ENCODE measurements at places on chromosomes 16 and 17. TPM values are rescaled to one million over a fixed set of nuclear protein-coding genes. Genes with fewer than 3 reads are reported as not detected.

The BAHCC1 gene
- total RNA-seq: 77.4 TPM

The ZP2 gene
- total RNA-seq: 0.09 TPM

The CACNA1H gene
- total RNA-seq: 133 TPM

The DPEP2 gene
- total RNA-seq: 3.4 TPM

The BCO1 gene
- total RNA-seq: 6.6 TPM

The SLC13A2 gene
- total RNA-seq: 55.0 TPM

DNA sequence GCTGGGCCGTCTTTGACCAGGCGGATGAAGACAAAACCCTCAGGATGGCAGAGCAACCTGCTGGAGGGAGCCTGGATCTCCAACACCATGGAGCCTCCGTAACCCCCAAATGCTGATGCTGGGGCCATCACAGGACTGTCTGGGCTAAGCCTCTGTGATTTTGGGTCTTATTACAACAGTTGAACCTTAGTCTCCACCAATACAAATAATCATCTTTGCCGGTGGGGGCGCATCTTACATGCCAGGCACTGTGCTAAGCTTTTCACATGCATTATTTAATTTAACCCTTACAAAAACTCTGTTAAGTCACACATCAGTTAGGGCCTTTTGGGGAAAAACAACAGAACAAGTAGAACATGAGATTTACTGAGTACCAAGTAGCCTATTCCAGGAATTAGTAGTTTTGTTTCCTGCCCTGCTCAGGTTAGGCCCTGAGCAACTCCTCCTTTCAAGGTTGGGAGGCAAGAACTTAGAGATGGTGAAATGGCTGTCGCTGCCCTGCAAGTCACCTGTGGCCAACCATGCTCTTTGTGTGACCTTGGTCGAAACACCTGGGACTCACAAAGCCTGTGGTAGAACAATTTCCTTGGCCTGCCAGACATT lies 8.9 kb upstream of the ITGAM start:
- no peak for DNase-seq

GRCh38 chr17:11251561-11252107 lies 10.6 kb downstream of the SHISA6 start:
- no peak for DNase-seq

DNA sequence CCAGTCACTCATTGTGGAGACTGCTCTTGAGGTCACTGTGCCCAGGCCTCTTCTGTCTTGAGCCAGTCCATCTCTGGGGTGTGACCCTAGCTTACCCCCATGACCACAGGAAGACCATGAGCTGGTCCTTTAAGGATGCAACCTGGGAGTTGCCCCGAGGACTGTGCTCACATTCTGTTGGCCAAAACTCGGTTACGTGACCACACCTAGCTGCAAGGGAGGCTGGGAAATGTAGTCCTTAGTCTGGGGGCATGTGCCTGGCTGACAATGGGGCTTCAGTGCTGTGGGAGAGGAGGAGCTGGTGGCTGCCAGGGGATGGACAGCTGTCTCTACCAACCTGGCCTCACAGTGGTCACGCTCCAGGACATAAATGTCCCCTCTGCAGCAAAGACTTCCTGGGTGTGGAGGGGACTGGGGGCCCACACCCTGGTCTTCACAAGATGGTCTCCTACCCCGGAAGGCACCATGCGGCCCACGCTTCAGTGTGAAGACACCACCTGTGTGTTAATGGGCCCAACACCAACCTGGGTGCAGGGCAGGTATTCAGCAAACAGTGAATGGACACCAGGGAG lies 55.4 kb downstream of the JPH3 start:
- no peak for DNase-seq

DNA sequence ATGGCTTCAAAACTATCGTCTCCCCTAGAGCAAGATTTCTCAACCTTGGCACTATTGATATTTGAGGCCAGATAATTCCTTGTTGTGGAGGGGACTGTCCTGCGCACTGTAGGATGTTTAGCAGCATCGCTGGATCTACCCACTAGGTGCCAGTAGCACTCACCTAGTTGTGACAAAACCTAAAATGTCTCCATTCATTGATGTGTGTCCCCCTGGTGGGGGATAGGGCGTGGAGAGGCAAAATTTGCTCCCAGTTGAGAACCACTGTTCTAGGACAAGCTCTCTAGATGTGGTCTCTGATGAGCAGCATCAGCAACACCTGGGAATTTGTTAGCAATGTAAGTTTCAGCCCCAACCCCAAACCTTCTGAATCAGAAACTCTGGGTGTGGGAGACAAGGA lies 259.0 kb downstream of the XYLT1 start:
- no peak for DNase-seq

GRCh38 chr17:53527473-53527872 lies 295.3 kb upstream of the KIF2B start:
- DNase-seq: no peak

- no peak for DNase-seq
Observed at GRCh38 chr16:63527404-63527803, 1491.2 kb upstream of the CDH8 start.

GRCh38 chr17:36869441-36869840 lies 67.8 kb upstream of the LHX1 start:
- DNase-seq: no peak

GRCh38 chr16:86016201-86016965 lies 117.4 kb downstream of the IRF8 start:
- DNase-seq: peak; percentile 36

- DNase-seq: no peak
Observed at GRCh38 chr17:36214918-36215317, 4.1 kb downstream of the CCL4L2 start.

DNA sequence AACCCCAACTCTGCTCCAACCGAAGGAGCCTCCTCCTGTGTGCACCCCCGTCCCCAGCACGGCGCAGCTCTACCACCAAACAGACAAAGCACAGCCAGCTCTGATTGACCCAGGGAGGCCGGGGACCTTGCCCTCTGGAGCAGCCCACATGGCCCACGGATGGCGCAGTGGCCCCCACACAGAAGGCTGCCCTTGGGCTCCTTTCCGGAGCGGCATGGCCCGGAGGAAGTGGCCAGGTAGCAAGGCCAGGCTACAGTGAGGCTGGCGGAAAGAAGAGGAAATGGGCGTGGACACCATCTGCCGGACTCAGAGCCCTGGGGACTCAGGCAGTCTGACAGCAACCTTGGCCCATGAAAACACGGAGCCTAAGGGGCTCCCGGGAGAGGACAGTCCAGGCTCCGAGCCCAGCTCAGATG lies 19.9 kb upstream of the ZC3H18 start:
- DNase-seq: no peak

- DNase-seq: no peak
Observed at GRCh38 chr16:68257906-68258800, 6.2 kb upstream of the SLC7A6 start.

DNA sequence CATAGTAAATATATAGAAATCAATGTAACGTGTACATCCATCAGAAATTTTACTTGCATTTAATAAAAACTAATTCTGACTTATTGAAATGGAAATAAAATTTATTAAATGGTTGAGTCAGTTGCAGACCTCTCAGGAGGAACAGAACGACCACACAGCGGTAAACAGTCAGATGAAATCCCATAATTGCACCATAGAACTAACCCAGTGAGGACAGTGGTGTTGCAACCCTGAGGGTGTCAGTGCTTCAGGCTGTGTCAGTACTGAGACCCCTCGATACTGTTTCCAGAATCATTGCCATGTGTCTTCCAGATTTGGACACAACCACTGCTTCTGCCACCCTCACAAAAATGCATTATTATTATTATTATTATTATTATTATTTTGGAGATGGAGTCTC lies 29.0 kb upstream of the SSTR2 start:
- DNase-seq: no peak

DNA sequence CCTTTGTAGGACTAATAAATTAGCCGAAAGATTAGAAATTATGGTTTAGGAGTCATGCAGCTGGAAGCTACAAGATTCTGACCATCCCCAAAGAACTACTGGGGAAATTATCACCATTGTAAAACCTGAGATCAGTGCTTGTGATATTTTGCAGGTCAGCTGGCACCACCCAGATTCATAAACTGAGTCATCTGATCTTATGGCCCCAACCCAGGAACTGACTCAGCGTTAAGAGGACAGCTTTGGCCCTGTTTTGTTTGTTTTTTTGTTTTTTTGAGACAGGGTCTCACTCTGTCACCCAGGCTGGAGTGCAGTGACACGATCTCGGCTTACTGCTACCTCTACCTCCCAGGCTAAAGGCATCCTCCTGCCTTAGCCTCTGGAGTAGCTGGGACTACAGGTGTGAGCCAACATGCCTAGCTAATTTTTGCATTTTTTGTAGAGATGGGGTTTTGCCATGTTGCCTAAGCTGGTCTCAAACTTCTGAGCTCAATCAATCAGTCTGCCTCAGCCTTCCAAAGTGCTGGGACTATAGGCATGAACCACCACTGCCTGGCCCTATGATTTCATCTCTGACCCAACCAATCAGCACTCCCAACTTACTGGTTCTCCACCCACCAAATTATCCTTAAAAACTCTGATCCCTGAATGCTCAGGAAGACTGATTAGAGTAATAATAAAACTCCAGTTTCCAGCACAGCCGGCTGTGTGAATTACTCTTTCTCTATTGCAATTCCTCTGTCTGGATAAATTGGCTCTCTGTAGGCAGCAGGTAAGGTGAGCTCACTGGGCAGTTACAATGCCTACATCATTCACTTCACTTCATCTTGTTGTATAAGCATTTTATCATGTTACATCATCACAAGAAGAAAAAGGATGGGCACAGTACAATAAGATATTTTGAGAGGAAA lies 79.4 kb upstream of the KSR1 start:
- DNase-seq: no peak

DNA sequence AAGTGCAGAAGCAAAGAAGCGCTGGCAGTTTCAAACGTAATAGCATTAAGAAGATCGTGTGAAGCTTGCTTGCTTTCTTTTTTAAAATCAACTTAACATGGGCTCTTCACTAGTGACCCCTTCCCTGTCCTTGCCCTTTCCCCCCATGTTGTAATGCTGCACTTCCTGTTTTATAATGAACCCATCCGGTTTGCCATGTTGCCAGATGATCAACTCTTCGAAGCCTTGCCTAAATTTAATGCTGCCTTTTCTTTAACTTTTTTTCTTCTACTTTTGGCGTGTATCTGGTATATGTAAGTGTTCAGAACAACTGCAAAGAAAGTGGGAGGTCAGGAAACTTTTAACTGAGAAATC lies 17.4 kb upstream of the RAB11FIP4 start:
- DNase-seq: no peak

DNA sequence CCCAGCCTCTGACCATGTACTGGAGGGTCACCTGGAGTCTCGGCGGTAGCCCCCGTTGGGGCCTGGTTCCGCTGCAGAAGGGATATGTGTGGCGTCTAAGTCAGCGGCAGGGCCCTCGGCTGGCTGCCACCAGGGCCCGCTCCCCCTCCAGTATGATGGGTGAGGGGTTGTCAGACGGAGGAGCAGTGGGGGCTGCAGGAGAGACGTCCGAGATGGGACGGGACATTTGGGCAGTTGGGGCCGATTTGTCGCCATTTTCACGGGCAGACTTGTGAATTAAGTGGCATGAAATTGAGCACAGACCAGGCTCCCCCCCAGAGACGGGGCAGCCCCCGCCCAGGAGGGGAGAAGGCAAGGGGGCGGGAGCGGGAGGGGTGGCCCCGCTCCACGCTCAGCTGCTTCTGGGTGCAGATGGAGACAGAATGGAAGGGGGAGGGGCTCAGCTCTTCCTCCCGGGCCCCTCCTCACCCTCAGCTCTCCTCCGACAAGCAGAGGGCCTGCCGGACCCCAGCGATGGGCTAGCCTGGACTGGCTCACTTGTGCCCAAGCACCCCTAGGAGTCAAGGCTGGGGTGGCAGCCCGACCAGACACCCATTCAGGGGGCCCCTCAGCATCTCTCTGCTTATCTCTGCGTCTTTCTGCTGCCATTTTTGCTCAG lies 52.7 kb upstream of the LHX1 start:
- no peak for DNase-seq

DNA sequence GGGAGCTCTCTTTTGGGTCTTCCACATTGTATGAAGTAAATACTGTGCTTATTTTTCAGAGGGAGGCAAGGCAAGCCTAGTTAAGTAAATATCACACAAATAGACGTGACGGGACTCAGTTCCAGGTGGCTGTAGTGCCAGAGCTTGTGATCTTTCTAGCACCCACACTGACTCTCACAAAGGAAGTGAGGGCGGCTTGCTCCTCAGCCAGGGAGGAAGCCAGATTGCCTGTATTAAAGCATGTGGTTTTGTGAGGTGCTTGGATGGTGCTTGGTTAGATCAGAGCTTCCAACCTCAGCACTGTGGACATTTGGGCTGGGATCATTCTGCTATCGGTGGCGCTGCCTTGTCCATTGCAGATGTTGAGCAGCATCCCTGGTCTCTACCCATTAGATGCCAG lies 80.1 kb downstream of the VAT1L start:
- no peak for DNase-seq

GRCh38 chr16:46768809-46769208 lies 20.7 kb upstream of the MYLK3 start:
- DNase-seq: no peak

DNA sequence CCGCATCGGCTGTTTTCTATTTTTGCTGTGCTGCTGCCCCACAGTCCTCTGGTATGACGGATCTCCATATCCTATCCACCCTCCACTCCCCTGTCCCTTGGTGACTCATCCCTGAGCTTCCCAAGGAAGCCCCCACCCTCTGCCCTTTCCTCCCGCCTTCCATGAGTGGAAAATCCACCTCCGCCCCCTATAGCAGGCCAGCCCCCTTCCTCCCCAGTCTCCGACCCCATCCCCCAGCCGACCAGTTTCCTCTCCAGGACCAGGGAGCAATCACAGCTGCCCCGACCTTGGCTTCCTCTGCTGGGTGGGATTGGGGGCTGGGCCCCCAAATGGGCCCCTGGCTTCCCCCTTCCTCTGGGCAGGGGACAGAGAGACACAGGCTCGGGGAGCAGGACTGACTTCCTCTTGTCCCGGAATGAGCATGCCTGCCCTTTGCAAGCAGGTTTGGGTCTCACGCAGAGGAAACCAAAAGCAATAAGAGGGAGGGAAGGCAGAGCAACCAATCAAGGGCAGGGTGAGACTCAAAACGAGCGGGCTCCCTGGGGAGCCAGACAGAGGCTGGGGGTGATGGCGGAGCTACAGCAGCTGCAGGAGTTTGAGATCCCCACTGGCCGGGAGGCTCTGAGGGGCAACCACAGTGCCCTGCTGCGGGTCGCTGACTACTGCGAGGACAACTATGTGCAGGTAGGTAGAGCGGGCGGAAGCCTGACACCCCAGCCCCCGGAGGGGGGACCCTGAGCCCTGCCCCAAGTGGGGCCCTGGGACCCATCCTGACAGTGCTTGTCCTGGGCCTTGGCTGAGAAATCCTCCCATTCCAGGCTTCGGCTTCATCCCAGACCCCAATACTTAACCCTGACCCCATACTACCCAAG lies at the start of the genes ABI3 and GNGT2:
Gene ABI3, plus strand, starts transcription at position 550 of the 872 bp plus-strand sequence. Its CDS starts 18 bp downstream, at position 568.
Gene GNGT2, minus strand, starts transcription at position 417 of the 872 bp plus-strand sequence. CDS start 3,152 bp downstream, outside the sequence.
- no peak for DNase-seq
